ENCODE measurements at places on chromosomes 1 and 21.

GRCh38 chr1:207763091-207763490 lies 11.2 kb downstream of the CD46 start:
- DNase-seq = no peak

GRCh38 chr1:232554409-232554808 lies 75.5 kb downstream of the SIPA1L2 start:
- no peak for DNase-seq

- no peak for DNase-seq
Observed at GRCh38 chr1:243508943-243509342, 253.1 kb downstream of the SDCCAG8 start.

DNA sequence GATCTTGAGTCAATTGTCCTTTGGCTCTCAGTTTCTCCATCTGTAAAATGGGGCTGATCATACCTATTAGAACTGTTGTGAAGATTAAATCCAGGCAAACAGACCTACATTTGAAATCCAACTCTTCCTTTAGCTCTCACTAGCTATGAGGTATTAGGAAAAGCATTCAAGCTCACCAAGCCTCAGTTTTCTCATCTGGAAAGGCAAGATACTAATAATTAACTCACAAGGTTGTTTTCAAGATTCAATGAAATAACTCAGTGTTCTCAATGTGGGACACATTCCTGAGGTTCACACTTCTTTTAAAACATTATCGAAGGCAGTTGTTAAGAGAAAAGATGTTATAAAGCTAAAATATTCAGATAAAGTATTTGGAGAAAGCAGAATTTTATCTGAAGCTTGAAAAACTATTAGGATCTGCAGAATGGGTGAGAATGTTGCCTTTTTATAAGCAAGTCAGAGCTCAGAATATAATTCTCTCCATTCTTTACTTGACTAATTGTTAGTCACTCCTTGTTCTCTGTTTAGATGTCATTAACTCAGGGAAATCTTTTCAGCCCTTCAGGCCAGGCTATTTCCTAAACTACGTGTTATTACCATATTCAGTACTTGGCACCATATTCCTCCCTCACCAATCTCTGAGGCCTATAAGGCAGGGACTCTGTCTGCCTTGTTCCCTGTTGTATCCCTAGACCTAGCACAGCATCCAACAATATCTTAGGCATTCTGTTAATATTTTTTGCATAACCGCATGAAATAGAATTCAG lies 72.0 kb upstream of the VAV3 start:
- no peak for DNase-seq

- no peak for DNase-seq
Observed at GRCh38 chr1:68745451-68745850, 248.6 kb upstream of the DEPDC1 start.
